ENCODE measurements at places on chromosomes 7 and 10.

GRCh38 chr7:92765725-92766124 lies 70.6 kb downstream of the CDK6 start:
- no peak for DNase-seq

DNA sequence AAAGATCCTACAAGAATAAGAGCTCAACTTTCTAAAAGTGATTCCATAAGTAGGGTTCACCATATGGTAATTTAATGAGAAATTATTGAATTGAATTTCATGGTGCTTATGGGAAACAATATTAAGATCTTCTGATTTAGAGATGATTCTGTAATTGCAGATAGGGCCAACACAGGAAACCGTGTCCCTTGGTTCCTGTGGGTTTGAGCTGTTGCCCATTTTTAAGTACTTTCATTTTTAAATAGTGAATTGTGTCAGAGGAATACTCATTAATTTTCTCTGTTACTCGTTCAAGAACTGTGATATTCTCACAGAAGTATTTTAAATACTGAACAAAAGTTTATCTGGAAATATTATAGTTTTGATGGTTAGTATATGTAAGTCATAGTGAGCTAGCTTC lies 129.2 kb downstream of the SRI start:
- no peak for DNase-seq

- no peak for DNase-seq
Measured at GRCh38 chr10:108791030-108791429, 1132.3 kb downstream of the XPNPEP1 start.

GRCh38 chr7:23357190-23358093 lies 58.3 kb downstream of the MALSU1 start:
- DNase-seq, result no peak

GRCh38 chr7:24227603-24228359 lies 56.2 kb upstream of the NPY start:
- DNase-seq, result no peak

DNA sequence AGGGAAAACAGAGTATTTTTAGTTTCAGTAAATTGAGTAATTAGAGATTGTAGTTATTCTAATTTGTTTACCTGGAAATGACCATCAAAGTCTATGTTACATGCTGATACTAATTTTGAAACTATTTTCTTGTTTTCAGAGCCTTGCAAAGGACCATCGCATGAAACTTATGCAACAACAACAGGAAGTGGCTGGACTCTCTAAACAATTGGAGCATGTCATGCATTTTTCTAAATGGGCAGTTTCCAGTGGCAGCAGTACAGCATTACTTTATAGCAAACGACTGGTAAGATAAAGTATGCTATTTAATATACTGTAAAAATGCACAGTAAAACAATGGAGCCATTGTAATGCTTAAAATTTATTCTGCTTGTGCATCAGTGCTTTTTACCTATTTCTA lies 78.5 kb downstream of the TRIM24 start:
- no peak for DNase-seq

All from right renal pelvis (tissue), 4 donors.